ENCODE measurements at places on chromosomes 7 and 10. TPM values are rescaled to one million over a fixed set of nuclear protein-coding genes. Genes with fewer than 3 reads are reported as not detected.
A peak's percentile ranks its signal among the peaks of the same experiment; 100 is the strongest.

DNA sequence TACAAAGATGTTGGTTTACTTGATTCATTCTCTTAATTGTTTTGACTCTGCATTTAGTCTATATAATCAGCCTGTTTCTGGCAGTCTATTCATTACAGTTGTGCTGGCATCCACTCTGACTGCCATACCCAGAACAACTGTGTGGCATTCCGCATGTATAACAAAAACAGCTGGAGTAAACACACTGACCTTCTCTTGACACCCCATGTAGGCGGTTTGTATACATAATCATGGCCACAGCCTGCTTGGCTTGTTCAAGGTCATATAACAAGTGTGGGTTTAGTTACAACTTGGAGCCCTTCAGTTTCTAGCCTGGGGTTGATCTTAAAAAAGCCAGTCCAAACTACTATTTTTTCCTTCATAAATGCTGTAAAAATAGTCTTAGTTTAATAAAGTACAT lies 70.9 kb downstream of the MBL2 start:
- no peak for DNase-seq

DNA sequence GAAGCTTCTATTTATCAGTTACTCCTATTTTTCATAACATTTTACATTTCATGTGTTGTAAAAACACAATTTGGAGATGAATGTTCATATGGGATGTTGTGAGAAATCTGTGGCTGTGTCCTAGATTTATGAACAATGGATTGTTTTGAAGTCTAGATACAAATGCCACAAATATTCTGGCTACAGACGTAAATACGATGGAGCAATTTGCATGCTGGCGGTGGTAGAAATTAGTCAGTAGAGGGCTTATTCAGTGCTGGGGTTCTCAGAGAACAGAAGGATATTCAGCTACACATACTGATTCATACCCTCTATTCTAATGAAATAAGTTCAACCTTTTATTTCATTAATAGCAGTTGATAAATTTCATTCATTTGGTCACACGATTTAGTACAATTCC lies 48.8 kb downstream of the PLPP4 start:
- no peak for DNase-seq

Gene PAOX
- total RNA-seq = 10.5 TPM

GRCh38 chr10:78215645-78216044 lies 182.0 kb downstream of the RPS24 start:
- peak; percentile 82 for DNase-seq

GRCh38 chr7:44087911-44088838 lies 5.8 kb upstream of the POLM start:
- no peak for DNase-seq

GRCh38 chr10:8187171-8187666 lies 132.7 kb downstream of the GATA3 start:
- DNase-seq = no peak

DNA sequence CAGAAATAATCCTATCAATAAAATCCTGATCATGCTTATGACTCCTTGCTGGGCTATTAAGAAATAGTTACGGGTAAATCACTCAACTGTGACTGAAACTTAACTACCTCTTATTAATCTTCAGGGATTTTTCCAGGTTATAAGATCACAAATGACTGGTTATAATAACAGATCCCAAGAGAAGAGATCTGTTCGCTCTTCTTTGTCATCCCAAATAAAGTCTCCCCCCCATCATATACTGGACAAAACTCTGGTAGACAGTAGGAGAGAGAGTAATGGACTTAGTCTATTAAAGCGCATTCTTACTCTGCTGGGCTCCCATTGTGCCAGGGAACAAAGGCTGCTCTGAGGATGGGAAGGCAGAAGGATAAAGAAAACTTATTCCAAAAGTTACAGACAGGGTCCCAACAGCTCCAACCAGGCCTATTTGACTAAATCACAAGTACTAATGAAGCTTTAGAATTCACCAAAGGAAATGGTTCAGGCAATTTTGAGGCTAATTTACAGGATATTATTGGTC lies 233.7 kb downstream of the DGKI start:
- no peak for DNase-seq

Gene CFAP46
- not detected for total RNA-seq

GRCh38 chr10:2232479-2232878 lies 495.2 kb upstream of the ADARB2 start:
- no peak for DNase-seq

Gene CYP51A1
- 152 TPM for total RNA-seq

Gene CHST3
- 1.1 TPM for total RNA-seq

Gene SLC39A12
- 0.08 TPM for total RNA-seq

DNA sequence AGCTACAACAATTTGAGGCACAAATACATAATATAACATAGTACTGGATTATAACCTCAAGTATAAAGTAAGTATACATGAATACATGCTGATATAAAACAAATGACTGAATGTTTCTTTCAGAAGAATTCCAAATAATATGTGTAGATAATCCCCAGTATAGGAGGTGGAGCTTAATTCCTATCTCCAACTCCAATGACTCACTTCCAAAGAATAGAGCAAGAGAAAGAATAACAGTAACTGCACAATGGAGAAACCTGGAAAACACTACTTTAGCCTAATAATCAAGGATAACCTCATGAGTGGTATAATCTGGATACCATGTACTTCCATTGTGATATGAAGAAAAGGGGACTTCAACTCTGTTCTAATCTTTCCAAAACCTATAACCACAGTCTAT lies 13.7 kb upstream of the SEMA3C start:
- no peak for DNase-seq

Gene DDX21
- total RNA-seq = 28.7 TPM

DNA sequence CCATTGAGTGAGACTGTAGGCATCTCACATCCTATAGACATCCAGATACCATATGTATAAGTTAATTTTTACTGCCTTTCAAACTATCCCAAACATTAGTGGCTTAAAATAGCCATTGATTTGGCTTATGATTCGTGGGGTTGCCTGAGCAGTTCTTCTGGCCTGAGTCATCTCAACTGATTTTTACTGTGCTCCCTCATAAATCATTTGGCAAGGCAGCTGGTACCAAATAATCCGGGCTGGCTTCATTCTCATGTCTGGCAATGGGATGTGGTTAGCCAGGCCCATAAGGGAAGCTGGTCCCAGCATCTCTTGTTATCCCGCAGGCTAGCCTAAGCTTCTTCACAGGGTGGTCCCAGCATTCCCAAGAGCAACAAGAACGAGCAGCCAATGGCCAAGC lies 6.7 kb upstream of the LRGUK start:
- DNase-seq = no peak

Measured in left colon (tissue), 2 donors.